Glomerular endothelial cell (primary cell): ENCODE measurements at places on chromosomes 1 and 21. TPM values are rescaled to one million over a fixed set of nuclear protein-coding genes. Genes with fewer than 3 reads are reported as not detected.
A peak's percentile ranks its signal among the peaks of the same experiment; 100 is the strongest.

XCL1 gene
- not detected in 2 replicates for total RNA-seq

SLAMF8 gene
- not detected in 2 replicates for total RNA-seq

CACHD1 gene
- 8.2 and 9.4 TPM in 2 replicates for total RNA-seq

ITSN1 gene
- total RNA-seq, result 44.3 and 47.9 TPM in 2 replicates

TRIM67 gene
- 0.29 and 0.58 TPM in 2 replicates for total RNA-seq

PCSK9 gene
- 0.97 and 2.6 TPM in 2 replicates for total RNA-seq

DNA sequence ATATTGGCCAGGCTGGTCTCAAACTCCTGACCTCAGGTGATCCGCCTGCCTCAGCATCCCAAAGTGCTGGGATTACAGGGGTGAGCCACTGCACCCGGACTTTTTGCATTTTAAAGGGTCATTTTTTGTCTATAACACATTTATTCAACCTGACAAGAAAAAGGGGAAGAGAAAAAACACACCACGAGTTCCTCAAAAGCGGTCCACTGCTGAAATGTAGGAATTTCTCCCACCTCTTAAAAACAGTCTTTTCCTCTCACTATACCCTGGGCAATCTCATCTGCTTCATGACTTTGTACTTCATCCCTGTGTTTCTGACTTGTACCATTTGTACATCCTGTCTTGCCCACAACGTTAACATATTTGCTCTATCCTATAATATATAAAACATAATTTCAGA lies 413.3 kb upstream of the PTBP2 start:
- no peak for DNase-seq

DNA sequence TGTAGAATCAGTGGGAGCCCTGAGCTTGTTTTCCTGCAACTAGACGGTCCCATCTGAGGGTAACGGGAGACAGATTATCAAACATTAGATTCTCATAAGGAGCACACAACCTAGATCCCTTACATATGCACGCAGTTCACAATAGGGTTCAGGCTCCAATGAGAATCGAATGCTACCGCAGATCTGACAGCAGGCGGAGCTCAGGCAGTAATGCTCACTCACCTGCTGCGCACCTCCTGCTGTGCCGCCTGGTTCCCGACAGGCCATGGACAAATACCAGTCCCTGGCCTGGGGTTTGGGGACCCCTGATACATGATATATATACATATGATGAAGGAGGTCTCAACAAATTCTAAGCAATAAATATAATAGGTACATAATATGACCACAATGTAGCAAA lies 19.7 kb upstream of the SMIM12 start:
- no peak for DNase-seq

DNA sequence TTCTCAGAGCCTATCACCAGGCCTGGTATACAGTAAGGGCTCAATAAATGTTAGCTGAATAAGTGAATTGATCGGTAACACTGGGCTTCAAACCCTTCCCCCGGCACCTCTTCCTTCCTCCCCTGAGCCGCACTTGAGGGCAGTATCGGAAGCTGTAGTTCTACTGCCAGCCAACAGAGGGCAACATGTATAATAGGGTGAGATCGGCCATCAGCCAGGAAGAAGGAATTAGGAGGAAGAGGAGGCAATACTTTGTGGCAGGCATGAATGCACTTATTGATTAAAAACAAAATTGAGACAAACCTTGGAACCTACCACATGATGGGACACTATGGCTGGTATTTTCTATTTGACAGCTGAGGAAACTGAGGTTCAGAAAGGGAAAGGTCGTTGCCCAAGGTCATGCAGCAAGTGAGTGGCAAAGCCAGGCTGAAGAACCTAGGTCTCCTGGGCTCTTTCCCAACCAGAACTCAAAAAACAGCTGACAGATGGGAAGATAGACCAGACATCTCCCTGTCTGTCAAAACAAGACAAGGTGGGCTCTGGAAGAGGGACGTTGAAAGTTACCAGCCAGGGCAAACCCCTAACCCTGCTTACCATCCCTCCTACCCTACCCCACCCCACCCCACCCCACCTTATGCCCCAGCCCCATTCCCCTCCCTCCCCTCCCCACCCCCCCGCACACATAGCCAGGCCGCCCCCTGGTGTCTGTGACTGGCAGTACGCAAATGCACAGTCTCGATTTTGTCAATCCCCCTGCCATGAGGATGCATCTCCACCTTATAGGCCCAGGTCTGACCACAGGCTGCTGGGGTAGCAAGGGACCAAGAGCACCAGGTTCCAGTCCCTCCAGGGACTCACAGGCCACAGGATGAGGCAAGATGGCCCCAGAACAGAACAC lies 107.3 kb upstream of the RUNX3 start:
- DNase-seq, result no peak

- no peak for DNase-seq
These were observed 14.0 kb upstream of the NCF2 start for GRCh38 chr1:183604038-183604808.

- no peak for DNase-seq
These were observed 1.7 kb downstream of the MYOCOS start for GRCh38 chr1:171623651-171624331.

DNA sequence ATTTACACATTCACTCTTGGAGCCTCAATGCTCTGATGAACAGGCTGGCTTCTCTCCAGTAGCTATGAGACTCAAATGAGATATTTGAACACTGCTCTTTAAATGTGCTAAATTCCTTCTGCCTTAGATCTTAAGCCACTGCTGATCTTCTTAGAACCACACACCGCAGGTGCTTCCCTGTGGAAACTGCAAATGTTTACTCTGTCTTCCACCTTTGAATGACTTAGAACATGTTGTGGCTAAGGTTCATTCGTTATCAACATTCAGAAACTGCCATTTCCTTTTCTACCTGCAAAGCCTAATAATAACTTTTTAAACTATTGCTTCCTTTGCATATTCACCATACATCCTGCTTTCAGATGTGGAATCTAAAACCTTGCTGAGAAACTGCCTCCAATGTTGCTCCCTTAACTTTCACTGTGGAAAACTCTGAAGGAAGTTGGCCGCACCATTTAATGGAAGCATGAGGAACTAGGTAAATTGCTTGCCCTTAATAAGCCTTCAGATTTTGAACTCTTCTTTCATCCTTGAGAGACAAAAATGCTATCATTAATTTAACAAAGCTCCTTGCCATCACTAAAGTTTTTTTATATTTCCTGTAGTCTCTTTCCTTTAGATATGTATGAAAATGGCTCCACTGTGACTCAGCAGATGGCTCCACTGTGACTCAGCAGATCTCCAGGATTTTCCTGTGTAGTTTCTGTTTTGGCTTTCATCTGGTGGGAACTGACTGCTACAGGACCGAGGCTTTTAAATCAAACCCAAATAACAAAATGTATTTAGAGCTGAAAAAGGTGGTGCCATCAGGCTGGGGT lies 143.8 kb downstream of the TNFSF18 start:
- DNase-seq, result peak; percentile 98

- no peak for DNase-seq
These were observed 197.0 kb downstream of the GABPA start for GRCh38 chr21:25931765-25932164.

GRCh38 chr1:53323316-53323715 lies 4.6 kb downstream of the LRP8 start:
- DNase-seq, result no peak

DNA sequence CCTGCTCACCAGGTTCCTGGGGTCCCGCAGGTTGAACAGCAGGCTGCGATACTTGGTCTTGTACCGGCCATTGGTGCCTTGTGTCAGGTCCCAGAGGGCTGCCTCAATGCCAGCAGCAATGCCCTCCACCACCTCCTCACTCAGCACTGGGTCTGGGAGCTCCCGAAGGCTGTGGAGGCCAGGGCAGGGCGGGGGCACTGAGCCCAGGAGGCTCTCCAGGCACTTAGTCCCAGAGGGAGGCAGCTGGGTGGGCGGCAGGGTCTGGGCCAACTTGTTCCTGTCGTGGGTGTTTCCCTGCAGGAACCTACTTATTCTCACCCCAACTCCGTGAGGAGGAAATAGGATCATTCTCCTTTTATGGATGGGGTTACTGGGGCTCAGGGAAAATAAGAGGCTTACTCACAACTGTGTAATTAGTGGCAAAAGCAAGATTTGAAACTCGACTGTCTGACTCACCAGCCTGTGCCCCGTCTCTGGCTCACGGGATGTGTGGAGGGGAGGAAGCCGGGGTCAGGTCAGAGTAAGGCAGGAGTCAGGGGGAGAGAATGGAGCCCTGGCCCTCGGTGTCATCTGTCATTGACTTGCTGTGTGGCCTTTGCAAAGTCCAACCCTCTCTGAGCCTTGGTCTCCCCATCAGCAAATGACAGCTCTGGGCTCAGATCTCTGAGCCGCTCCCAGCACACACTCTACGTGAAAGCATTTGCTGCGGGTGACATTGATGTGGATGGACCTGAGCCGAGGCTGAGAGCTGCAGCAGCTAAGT lies 17.2 kb downstream of the SPOCD1 start:
- no peak for DNase-seq

- DNase-seq, result no peak
These were observed 11.7 kb upstream of the OR14I1 start for GRCh38 chr1:248714248-248714647.

DNA sequence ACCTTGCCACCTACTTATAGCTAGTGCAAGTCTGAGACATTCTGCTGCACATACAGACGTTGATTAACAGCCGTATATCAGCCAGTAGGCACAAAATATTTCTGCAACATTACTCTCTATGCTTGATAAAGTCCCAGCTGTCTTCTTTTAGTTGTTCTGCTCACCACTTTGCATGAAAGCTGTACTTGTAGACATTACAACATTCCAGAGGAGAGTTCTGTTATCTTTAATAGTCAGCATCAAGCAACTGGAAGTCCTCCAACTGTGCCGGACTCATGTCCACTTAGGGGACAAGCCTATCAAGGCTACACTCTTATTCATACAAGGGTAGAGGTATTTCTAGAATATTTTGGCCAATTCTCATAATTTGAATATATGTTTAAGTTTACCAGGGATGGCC lies 50.0 kb downstream of the CACHD1 start:
- no peak for DNase-seq

GRCh38 chr1:228319352-228320088 lies 87.1 kb downstream of the TRIM11 start:
- DNase-seq, result no peak

- no peak for DNase-seq
These were observed 95.8 kb downstream of the PSMG1 start for GRCh38 chr21:39087238-39088030.

DNA sequence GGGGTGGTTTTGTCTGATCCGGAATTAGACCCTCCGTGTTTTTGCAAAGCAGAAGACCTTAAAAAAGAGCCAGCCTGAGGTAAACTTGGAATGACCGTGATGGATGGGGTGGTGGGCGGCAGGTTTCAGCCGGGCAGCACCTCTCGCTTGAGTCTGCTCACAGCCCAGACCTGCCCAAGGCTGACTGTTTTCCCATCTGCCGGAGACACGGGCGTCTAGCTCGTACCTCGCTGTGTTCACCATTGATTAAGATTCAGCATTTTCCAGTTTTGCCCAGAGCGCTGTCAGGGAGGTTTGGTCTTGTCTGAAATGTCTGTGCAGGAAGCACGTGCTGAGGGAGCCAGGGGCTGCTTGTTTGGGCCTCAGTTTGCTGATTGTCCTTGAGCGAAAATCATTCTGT lies 591 bp downstream of the KCNAB2 start:
- no peak for DNase-seq

DNA sequence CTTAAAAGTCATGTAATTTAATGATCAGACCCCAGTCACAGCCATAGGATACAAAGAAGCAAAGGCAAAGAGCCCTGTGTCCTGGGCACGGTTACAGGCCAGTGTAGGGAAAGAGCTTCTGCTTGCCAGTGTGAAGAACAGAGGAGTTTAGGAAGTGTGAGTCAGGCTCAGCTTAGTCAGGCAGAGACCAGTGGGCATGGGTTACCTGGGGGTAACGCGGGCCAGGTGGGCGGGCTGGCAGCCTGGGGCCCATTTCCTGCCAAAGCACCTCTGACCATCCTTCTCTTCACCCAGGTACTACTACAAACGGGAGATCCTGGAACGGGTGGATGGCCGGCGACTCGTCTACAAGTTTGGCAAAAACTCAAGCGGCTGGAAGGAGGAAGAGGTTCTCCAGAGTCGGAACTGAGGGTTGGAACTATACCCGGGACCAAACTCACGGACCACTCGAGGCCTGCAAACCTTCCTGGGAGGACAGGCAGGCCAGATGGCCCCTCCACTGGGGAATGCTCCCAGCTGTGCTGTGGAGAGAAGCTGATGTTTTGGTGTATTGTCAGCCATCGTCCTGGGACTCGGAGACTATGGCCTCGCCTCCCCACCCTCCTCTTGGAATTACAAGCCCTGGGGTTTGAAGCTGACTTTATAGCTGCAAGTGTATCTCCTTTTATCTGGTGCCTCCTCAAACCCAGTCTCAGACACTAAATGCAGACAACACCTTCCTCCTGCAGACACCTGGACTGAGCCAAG lies 4.7 kb downstream of the ELF3 start:
- no peak for DNase-seq

DNA sequence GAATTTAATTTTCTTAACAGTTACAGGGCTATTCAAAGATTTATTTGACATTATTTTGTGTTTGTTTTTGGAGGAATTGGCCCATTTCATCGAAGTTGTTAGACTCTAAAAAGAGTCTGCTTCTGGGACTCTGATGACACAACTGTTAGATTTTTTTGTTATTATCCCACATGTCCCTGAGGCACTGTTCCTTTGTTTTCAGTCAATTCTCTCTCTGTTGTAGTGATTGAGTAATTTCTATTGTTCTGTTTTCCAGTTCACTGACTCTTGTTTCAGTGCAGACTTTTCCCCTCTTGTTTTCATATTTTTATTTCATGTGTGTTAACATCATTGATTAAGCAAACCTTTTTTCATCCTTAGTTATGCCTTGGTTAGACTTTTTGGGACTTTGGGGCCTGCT lies 325.0 kb downstream of the ZNF326 start:
- DNase-seq, result no peak

DNA sequence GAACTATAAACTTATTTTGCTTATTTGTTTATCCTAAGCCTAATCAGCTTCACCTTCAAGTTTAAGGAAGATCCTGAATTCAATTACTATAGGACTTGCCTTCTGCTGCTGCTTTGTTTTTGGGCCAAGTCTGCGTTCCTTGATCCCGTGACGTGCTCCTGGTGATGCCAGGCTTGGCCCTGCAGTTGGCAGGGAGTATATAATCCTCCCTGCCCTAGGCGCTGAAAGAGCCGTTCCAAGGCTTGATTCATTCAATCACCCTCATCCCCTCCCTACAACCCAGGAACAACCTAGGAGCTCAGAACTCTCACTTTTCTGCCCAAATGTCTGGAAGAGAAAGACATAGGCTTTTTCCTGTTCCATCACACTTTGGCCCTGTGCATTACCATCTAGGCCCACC lies 12.4 kb upstream of the LRRN2 start:
- no peak for DNase-seq

DNA sequence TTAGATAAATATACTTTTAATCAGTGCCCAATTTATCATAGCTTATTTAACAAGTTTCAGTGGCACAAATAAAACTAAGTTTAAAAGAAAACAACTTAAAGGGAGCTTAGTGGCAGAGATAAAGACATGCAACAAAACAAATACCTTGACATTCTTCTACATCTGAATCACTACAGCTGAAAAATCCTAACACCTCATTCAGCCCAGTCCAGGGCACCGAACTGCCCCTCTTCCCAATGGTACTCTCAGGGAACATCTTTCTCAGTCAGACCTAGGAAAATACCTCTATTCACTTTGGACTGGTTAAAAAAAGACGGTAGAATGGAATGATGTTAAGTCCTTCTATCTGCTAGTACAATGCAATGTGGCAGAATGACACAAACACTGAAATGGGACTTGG lies 8.3 kb downstream of the OTUD7B start:
- no peak for DNase-seq

- DNase-seq, result no peak
These were observed 74.4 kb downstream of the SPAG17 start for GRCh38 chr1:118110580-118110979.

GRCh38 chr1:201639391-201639790 lies 100.5 kb downstream of the NAV1 start:
- no peak for DNase-seq

GRCh38 chr1:40435471-40435870 lies 14.8 kb upstream of the ZFP69B start:
- DNase-seq, result no peak
